ENCODE measurements at places on chromosomes 6 and 20. TPM values are rescaled to one million over a fixed set of nuclear protein-coding genes. Genes with fewer than 3 reads are reported as not detected.

GRCh38 chr6:85017352-85017751 lies 253.0 kb upstream of the TBX18 start:
- no peak for DNase-seq

- no peak for DNase-seq
Measured at GRCh38 chr6:40640599-40641227, 53.5 kb upstream of the LRFN2 start.

DNA sequence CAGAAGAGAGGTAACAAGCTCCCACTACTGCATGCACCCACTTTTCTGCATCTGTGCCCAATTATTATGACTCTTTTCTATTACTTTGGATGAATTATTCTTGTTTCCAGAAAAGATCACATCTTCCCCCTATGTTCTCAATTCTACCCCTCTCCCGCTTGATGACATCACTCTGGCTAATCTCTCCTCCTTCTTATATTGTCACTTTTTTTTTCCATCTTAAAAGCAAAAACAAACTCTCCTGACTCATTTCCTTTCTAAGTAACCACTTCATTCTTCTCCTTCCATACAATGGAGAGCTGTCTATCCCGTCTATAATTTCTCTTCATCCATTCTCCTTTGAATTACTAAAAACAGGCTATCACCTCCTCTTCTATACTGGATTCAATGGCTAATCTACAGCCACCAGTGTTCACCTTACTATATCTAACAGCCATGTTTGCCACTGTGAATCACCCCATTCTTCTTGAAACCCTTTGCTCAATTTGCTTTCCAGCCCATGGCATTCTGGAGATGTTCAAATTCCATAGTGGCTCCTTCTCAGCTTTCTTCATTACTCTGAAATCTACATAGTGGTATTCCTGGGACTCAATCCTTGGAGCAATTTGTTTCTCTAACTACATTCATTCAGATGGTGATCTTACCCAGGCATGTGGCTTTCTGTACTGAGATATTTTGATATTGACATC lies 378.4 kb downstream of the ARHGAP18 start:
- peak; percentile 73 for DNase-seq

DNA sequence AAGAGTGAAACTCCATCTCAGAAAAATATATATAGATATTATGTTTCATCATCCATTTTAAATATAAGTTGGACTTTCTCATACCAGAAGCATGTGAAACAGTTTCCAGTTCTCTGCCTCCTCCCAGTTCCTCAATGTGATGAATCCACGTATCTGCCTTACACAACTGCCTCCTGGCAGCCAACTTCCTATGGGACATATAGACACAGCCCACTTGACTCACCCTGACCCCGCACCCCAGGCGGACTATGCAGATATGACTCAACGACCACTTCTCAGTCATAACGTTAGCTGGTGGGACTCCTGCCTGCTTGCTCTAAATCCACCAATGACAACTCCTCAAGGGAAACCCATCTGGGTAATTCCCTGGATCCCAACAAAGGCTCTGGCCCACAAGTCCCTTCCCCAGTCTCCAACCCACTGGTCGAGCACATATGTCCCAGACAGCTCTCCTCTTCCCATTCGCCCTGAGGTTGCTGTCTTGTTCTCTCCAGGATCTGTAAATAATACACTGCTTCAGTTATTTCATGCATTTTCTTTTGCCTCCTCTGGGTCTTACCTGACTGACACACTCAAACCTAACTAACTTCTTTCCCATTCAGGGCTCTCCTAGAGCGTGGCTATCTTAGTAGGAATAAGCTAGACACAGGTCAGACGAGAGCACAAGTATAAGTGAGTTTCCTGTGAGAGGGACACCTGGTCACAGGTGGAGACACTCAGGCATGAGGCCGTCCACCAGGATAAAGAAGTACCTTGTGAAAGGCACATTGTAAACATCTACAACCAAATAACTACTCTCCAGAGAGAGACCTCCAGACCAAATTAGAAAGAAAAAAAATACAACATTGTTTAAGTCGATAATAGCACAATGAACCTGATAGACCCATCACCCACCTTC lies 548.5 kb downstream of the CD83 start:
- DNase-seq, result peak; percentile 91

DNA sequence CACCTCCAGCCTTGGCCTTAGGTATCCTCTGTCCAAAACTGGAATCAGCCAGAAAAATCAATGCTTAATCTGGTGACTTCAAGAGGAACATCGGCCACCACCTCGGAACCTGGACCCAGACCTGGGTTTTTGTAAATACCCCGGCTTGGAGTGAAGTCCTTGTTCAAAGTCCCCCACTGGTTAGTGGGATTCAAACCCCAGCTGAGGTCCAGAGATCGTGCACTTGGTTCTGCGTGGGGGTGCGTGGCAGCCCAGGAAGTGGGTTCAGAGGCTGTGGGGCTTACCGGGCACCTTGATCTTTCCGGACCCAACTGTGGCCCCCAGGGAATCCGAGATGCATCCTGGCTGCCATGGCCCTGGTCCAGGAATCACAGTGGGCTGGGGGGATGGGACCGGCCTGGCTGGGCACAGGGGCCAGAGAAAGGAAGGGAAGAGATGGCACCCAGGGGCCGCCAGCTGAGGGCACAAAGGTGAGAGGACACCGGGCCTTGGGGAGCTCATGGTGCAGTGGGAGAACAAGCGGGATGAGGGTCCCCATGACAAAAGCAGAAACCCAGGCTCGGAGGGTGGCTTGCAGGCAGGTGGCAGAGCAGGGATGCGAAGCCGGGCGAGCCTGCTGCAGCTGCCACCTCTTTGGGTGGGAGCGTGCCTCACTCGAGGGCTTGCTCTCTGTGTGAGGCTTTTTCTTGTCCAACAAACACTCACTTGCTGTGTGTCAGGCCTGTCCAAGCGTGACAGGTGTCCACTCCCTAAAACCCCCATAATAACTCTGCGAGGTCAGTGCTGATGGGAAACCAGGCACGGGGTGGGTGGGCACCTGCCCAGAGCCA lies 27.7 kb downstream of the ZBP1 start:
- peak; percentile 60 for DNase-seq

- no peak for DNase-seq
Measured at GRCh38 chr20:38063911-38064530, 30.5 kb downstream of the RPRD1B start.

DNA sequence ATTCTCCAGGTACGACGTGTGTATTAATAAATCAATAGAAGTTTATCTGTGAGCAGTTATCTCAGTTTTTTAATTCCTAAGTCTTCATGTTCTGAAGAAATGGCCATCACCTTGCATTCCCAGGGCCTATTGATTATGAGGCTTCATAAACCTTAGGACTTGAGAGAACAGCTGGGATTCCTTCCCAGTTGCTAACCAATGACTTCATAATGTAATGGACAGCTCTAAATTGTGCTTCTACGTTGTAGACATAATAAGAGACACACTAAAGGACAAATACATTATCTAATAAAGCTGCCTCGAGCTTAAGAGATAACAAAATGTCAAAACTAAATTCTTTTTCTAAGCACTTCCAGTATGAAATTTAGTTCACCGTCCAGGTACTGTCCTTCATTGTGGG lies 30.6 kb downstream of the TSHZ2 start:
- DNase-seq, result no peak

DNA sequence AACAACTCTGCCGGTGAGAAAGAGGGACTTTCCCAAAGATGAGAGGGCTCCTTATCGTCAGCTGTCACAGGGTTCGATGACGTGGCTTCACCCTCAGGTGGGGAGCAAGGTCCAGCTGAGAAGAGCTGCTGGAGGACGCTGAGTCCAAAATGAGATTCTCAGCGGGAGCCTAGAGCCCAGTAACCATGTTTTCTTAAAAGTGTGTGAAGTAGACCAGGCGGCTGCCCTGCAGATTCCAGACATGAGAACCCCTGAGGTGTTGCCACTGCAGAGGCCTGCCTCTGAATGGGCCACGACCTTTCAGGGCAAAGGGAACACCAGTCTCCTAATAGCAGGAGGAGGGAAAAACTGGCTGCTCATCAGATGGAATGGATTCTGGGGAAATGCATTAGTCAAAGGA lies 375.1 kb downstream of the BTBD9 start:
- no peak for DNase-seq

GRCh38 chr6:95243053-95243452 lies 334.3 kb upstream of the MANEA start:
- DNase-seq, result no peak

GRCh38 chr20:31809661-31810060 lies 9.5 kb upstream of the MYLK2 start:
- no peak for DNase-seq

- no peak for DNase-seq
Measured at GRCh38 chr6:2132416-2132815, 113.0 kb downstream of the GMDS start.

GRCh38 chr20:57048027-57048869 lies 218.2 kb downstream of the BMP7 start:
- no peak for DNase-seq

DNA sequence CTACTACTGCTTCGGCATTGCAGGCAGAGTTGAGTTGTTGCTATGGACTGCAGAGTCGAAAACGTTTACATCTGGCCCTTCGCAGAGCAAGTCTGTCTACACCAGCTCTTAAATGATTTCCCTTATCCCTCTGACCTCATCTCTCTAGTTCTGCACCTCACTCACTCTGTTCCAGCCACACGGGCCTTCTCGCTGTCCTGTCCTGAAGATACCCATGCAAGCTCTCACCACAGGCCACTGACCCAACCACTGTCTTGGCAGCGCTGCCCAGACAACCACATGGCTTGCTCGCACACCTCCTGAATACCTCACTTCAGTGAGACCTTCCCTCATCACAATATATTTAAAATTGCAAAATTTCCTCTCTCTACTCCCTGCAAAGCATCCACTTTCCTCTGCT lies 31.4 kb downstream of the B4GALT5 start:
- no peak for DNase-seq

DNA sequence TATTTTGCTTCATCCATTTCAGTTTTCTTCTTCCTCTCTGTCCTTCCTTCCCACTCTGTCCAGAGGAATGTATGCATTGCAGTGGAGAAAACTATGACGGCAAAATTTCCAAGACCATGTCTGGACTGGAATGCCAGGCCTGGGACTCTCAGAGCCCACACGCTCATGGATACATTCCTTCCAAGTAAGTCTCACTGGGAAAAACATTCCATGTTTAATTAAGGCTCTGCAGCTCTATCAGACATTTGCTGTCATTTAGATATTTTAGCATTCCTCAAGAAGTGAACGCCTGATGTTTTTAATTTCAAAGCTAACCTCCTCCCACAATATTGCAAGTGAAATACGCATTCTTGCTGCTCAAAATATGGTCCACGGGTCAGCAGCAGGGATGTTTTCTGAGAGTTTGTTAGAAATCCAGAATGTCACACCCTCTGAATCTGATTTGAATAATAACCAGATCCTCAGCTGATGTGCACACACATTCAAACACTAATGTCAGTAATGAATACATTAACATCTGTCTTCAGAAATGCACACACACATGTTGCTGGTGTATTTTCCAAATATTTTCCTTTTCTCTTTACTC lies 12.8 kb downstream of the PLG start:
- DNase-seq, result no peak

DNA sequence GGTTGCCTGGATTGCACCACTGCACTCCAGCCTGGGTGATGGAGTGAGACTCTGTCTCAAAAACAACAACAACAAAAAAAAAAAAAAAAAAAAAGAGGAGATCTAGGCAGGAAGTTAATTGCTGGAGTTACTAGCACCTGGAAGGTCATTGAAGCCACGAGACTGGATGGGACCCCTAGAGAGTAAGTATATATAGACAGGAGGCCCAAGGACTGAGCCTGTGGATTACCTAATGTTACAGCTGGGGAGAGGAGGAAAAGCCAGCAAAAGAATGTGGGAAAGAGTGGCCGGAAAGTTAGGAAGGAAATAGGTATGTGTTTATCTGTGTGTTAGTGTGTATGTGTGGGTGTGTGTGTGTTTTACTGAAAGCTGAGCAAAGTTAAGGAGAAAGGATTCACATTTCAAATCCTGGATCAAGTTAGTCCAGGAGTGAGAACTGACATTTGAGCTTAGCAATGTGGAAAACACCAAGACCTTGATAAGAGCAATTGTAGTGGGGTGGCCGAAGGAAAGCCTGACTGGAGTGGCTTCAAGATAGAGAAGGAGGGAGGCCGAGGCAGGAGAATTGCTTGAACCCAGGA lies 38.4 kb downstream of the ANKRD6 start:
- no peak for DNase-seq

- no peak for DNase-seq
Measured at GRCh38 chr6:21241231-21242130, 352.1 kb upstream of the SOX4 start.

DNA sequence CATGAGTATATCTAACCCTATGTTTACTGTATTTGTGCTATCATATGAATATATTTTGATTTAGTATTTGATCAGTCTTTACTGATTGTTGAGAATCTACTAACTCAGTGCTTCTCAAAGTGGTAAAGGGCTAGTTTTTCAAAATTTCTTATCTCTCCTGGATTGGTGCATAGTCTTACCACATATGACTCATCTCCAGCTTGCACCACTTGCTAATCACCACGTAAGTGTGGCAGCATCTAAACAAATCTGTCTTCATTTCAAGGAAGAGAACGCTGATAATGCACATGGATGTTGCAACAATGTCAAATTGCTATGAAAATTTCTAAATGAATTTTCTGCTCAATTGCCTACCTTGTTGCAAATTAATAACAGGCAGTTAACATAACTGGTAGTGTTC lies 299.5 kb downstream of the PAX1 start:
- no peak for DNase-seq

GRCh38 chr6:152379423-152379822 lies 257.7 kb downstream of the SYNE1 start:
- no peak for DNase-seq

- DNase-seq, result no peak
Measured at GRCh38 chr6:78916411-78916810, 49.1 kb downstream of the IRAK1BP1 start.

- DNase-seq, result no peak
Measured at GRCh38 chr6:25578538-25578937, 73.5 kb upstream of the SCGN start.

DNA sequence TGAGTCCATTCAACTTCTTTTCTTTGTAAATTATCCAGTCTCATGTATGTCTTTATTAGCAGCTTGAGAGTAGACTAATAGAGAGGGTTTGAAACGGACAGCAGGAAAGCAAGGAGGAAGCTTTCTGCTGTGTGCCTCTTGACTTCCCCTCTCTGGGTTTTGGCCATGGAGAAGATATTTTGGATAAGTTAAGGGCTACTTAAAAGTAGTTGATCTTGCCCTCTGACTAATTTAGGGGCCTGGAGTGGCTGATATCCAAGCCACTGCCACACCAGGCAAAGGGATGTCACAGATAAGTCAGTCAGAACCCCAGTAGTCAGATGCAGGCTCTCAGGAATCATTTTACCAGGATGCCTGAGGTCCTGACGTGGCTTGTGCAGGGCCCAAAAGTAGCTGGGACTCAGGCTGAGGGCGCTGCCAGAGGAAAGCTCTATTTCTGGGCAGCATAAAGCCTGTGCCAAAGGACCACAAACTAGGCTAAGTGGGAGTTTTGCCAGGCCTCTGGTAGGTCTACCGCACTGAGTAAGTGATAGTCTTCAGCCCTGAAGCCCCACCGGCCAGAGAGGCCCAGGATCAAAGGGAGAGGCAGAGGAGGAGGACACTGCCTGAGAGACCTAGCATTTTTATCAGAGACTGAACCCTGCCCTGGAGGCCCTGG lies 41.6 kb upstream of the IYD start:
- DNase-seq, result no peak

HLA-DMA gene
- 20.0 TPM for total RNA-seq

ACSS2 gene
- 76.4 TPM for total RNA-seq

PTPN1 gene
- 28.6 TPM for total RNA-seq

AIF1 gene
- 0.36 TPM for total RNA-seq

HRH3 gene
- total RNA-seq, result not detected

TFAP2C gene
- total RNA-seq, result not detected

LY6G6F gene
- not detected for total RNA-seq

FLRT3 gene
- 2.5 TPM for total RNA-seq

PHACTR1 gene
- total RNA-seq, result 1.2 TPM

ADGB gene
- total RNA-seq, result not detected

ELOVL2 gene
- 0.29 TPM for total RNA-seq

ZC2HC1B gene
- total RNA-seq, result not detected

MYBL2 gene
- total RNA-seq, result 1.8 TPM
